ENCODE measurements at places on chromosomes 6 and 20.
A peak's percentile ranks its signal among the peaks of the same experiment; 100 is the strongest.

- DNase-seq, result no peak
These were observed 9.7 kb upstream of the ZSCAN9 start for GRCh38 chr6:28215425-28215824.

- no peak for DNase-seq
These were observed 256.7 kb downstream of the ATXN1 start for GRCh38 chr6:16504609-16505008.

DNA sequence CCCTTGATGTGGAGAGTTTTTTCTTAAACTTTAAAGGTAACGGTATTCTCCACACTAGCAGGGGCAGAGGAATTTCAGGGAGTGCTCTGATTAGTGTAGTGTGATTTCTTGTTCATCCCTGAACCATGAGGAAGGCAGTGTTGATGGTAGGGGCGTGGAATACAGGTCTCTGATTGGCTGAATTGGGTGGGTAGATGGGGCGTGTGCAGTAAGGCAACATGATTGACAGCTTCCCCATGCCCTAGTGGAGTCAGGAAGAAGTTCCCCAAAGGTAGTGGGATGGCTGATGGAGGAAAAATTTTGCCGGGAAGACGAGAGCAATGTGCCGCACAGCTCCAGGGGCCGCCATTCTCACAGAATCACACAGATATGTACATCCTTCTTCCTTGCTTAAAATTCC is 97.4 kb upstream of the SALL4 start:
- DNase-seq, result no peak

- no peak for DNase-seq
These were observed 43.2 kb upstream of the OSTM1 start for GRCh38 chr6:108117427-108118358.

GRCh38 chr6:103140308-103141027 is 1719.3 kb downstream of the HACE1 start:
- DNase-seq, result no peak

- DNase-seq, result no peak
These were observed 548.7 kb upstream of the MAP3K7 start for GRCh38 chr6:91135406-91136103.

DNA sequence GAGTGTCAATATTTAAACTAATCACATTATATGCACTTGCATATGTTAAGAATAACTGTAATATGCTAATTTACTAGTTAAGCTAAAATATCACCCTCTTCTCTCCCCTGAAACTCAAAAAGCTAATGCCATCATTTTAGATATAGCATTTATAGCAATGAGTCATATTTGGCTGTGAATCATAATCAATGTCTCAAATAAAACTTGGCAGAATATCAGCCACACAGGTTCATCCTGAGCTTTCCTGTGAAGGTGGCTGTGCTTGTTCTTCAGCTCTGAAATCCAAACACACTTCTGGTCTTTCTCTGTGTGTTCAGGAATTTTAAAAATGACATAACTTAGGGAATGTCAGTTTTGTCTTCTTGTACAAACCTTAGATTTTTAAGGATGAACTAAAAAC is 12.8 kb upstream of the PNRC1 start:
- no peak for DNase-seq

DNA sequence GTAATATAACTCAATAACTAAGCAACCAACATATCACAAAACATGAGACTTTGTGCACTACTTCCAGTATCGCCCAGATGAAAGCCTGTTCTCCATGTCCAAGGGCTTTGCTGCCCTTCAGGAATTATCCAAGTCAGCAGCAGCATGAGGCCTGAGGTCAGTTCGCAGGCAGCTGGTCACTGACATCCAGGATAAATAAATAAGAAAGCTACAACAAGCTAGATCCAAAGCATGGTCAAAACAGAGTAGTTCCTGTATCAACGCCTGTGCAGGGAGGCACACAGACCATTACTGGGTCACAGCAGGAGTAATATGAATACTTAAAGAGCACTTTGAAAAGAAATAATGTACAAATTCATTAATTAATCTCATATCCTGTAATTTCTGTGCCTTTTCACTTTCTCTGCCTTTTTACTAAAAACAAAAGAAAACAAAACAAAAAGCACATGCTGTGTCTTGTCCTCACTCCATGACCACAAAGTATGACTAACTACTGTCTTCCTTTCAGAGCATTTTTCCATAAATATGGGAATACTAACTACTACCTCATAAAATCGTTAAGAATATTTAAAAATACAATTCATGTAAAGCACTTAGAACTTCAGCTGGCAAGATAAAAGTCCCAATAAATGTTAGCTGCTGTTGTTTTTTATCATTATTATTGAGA is 374.9 kb upstream of the IRAK1BP1 start:
- no peak for DNase-seq

GRCh38 chr20:460180-460579 is 2.2 kb downstream of the TBC1D20 start:
- DNase-seq, result no peak

DNA sequence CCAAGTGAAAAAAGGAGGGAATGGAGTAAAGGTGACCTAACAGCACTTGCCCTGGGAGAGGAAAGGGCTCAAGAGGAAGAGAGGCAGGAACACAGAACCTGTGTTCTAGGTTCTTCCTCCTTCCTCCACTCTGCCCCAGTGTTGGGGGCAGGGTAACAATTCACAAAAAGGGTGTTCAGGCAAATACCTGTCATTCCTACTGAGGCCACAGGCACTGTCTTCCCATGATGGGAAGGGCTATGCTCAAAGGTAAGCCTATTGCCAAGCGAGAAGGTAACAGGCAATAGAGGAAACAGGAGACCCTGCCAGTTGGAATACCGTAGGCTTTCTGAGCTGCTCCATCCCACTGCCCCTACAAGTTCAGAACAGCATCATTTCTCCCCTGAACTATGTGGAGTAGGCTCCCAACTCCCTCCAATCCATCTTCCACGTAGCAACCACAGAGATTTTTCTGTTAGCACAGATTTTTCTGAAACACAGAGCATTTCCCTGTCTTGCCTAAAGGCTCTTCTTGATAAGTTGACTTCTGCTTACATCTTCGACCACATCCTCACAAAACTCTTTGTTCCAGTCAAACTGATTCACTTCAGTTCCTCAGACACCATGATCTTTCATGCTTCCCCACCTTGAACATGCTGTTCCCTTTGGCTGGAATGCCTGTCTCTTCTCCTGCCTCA is 2.7 kb downstream of the AGPAT1 start:
- no peak for DNase-seq

GRCh38 chr6:35731414-35731735 is 5.5 kb upstream of the ARMC12 start:
- DNase-seq, result peak; percentile 90

DNA sequence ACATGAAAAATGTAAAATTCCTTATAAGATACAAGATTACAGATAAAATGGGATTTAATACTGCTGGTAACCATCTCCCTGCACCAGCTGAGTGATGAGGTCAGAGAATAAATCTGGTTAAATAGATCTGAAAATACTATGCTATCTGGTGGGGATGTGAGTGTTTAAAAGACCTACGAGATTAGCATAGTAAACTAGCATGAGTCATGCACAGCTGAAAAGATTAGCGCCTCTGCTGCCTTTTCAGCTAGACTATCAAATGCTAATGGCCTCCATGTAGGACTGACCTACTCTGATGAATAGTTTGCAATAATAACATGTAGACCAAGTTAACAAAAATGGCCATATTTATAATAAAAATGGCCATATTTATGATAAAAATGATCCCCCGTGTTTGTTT is 553.3 kb downstream of the C6orf118 start:
- no peak for DNase-seq

DNA sequence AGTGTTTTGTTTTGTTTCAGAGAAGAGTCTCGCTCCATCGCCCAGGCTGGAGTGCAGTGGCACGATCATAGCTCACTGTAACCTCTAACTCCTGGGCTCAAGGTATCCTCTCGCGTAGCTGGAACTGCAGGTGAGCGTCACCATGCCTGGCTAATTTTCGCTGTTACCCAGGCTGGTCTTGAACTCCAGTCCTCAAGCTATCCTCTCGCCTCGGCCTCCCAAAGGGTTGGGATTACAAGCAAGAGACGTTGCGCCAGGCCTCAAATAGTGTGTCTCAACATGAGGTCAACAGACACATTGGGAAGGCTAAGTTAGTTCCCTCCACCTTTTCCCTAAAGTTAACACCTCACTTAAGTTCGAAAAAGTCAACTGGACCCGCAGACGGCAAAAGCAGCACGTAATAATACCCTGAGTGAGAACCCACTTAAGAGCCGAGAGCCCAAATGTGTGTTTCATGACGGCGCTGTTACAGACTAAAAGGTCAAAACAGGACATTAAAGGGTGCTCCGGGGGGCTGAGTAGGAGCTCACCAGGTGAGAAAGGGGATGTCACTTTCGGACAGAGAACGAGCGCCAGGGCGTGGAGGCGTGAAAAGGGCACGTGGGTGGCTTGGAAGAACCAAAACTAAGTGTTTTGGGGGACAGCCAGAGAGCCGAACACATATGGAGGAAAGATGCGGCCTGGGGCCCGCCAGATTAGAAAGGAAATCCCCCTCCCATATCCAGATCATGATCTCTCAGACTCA is 499 bp downstream of the TTI1 start:
- DNase-seq, result peak; percentile 59

DNA sequence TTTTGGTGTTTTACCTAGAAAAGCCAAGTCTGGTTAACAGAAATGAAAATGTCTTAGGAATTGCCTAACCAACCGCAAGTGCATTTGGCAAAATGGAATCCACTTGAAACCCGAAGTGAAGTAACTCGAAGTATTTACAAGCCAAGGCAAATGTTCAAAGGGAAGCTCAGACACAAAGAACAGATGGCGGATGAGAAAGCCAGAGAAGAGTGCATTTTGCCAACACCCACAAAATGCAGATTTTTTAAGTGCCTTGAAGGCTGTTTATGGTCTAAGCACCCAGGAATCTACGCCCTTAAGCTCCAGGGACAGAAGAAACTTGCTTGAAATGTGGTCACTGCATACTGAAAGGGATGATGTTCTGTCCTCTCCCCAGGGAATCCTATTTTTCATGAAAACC is 70.0 kb upstream of the TBXT start:
- no peak for DNase-seq

GRCh38 chr6:128493877-128494276 is 26.5 kb downstream of the PTPRK start:
- no peak for DNase-seq

GRCh38 chr6:25157842-25158241 is 121.3 kb upstream of the CARMIL1 start:
- no peak for DNase-seq

- DNase-seq, result no peak
These were observed 363.0 kb upstream of the SOX4 start for GRCh38 chr6:21230536-21230935.

DNA sequence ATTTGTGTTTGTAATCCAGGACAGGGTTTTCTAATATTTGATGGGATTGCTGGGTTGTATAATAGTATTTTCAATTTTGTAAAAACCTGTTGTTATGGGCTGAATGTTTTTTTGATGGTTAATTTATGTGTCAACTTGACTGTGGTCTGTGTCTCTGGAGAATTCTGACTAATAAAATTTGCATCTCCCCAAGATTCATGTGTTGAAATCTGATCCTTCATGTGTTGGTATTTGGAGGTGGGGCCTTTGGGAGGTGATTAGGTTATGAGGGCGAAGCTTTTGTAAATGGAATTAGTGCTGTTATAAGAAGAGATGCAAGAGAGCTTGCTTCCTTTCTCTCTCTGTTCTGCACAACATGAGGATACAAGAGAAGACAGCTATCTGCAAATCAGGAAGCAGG is 48.7 kb upstream of the SAMD5 start:
- DNase-seq, result no peak

DNA sequence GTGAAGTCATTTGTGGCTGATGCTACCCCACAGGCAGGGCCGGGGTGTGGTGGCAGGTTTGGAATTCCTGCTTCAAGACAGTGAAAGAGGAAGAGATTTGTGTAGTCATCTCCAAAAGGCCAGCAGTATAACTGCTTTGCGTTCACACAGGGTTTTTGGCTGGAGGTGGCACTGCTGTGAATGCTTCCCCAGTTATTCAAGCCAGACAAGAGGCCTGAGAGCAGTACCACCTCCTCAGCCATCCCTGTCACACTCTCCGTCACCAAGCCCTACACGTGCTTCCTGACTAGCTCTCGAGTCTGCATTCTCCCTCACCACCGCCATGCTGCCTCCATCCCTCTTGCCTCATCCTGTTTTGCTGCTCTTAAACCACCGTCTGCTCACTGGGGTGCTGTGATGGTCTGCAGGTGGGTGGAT is 23.9 kb downstream of the ARMC2 start:
- no peak for DNase-seq
